H1 (cell line): ENCODE measurements at places on chromosomes 4 and X. TPM values are rescaled to one million over a fixed set of nuclear protein-coding genes. Genes with fewer than 3 reads are reported as not detected.

Gene ANAPC10
- total RNA-seq, result 21.6 and 23.3 TPM in 2 replicates

Gene GPR82
- not detected in 2 replicates for total RNA-seq

Gene TBC1D8B
- total RNA-seq, result 7.8 and 8.4 TPM in 2 replicates

Gene OTC
- not detected in 2 replicates for total RNA-seq

Gene MTTP
- 0.26 and 0.50 TPM in 2 replicates for total RNA-seq

DNA sequence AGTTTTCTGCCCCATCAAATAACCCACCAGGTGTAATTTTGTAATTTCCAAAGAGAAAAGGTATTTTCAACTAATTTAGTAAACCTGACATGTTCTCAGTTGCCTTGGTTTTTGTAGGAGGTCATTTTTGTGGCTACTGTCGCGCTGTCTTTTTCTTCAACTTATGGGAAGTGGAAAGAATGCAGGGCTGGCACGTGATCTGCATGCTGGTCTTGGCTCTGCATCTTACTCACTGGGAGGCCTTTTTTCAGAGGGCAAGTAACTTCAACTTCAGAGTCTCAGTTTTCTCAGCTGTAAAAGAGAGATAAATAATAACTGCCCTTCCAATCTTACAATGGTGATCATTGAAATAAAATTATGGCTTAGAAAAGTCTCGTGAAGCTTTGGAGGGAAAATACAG, 109.9 kb upstream of the SMIM10 start:
- H3K4me3 ChIP-seq, result no peak overlapping the region
- DNase-seq, result no peak
- no peaks in the 10 kb centered on the region for H3K36me3 ChIP-seq

DNA sequence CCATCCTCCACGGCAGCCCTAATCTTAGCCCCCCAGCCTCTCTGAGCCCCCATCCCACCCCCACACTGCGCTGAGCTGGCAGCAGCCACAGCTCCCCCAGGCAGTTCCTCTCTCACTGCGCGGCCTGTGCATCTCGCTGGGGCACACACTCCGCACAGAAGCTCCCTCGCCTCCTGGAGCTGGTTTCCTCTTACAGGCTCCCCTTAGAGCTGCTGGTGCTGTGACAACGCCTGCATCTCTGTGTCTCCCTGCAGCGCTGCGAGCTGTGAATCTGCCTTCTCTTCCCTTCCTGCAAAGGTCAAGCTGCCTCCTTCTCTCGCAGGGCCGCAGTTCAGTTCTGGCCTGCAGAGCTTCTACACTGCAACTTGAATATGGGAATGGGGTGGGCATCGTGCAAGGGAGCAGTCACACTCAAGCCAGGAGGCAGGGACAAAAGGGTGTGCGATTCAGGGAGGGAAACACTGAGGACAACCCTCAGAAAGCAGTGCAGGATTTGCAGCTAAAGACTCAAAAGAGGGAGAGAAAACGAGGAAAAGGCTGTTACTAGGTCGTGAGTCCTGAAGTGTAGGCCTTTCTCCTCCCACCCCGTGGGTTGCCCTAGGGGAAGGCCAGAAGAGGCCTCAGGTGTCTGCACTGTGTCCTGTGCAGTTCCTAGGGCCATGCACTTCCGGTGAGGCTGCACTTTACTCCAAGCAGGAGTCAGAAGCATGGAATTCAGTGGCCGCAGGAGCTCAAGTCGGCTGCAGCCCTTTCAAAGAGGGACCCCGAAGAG, 87.0 kb downstream of the BCOR start:
- H3K4me3 ChIP-seq, result no peak overlapping the region
- H3K27ac ChIP-seq, result no peak overlapping the region
- H3K4me1 ChIP-seq, result peaks cover 6% of the 10 kb centered on the region

DNA sequence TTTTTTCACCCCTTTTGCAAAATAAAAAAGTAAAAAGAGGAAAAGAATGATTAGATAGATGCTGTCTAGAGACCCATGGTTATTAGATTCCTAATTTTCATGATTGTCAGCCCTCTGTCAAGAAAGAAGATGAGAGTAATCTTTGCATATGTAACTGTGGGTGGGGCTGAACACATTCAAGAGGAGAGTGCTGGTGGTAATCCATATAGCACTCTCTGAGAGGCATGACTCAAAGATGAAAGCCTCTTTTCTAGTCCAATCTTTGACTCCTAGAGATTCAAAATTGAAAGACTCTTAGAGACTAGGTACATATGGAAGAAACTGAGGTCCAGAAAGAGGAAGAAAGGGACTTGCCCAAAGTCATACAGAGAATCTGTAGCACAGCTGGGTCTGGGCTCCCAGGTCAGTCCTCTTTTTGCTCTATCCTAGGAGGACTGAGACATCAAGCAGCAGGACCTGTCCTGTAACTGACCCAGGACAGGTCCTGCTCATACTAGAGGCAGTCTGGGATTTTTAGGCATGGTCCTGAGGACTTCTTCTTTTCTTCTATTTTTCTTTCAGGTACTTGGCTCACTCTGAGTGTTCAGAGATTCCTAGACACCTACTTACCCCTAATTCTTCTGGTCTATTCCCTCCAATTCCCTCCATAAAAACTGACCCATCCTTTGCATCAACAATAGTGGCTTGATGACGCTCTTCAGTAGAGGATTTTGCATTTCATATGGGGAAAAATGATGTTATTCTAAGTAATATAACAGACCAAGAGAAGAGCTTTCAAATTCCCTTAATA, 23.8 kb downstream of the VSIG4 start:
- DNase-seq, result no peak
- H3K4me3 ChIP-seq, result no peak overlapping the region
- H3K27ac ChIP-seq, result no peak overlapping the region
- no peaks in the 10 kb centered on the region for H3K27me3 ChIP-seq

GRCh38 chr4:42720533-42720932, 63.6 kb upstream of the ATP8A1 start:
- H3K4me1 ChIP-seq, result no peaks in the 10 kb centered on the region
- no peaks in the 10 kb centered on the region for H3K36me3 ChIP-seq
- no peak overlapping the region for H3K27ac ChIP-seq
- DNase-seq, result no peak

- H3K36me3 ChIP-seq, result no peaks in the 10 kb centered on the region
- no peak for DNase-seq
- H3K27ac ChIP-seq, result no peak overlapping the region
These were observed 13.4 kb upstream of the CHRNA9 start for GRCh38 chr4:40321574-40322275.

GRCh38 chr4:81786766-81787165, 315.1 kb upstream of the RASGEF1B start:
- no peak overlapping the region for H3K4me3 ChIP-seq
- H3K4me1 ChIP-seq, result no peaks in the 10 kb centered on the region
- no peaks in the 10 kb centered on the region for H3K27me3 ChIP-seq
- no peak overlapping the region for H3K27ac ChIP-seq

- H3K4me1 ChIP-seq, result no peaks in the 10 kb centered on the region
- no peak for DNase-seq
- no peak overlapping the region for H3K4me3 ChIP-seq
- no peaks in the 10 kb centered on the region for H3K36me3 ChIP-seq
- no peaks in the 10 kb centered on the region for H3K27me3 ChIP-seq
These were observed 46.9 kb upstream of the PABPC1L2A start for GRCh38 chrX:73126240-73126639.

- no peaks in the 10 kb centered on the region for H3K4me1 ChIP-seq
- no peak overlapping the region for H3K27ac ChIP-seq
- no peaks in the 10 kb centered on the region for H3K36me3 ChIP-seq
- no peak overlapping the region for H3K4me3 ChIP-seq
- no peaks in the 10 kb centered on the region for H3K27me3 ChIP-seq
These were observed 372.2 kb downstream of the ADAM29 start for GRCh38 chr4:175290401-175290800.

DNA sequence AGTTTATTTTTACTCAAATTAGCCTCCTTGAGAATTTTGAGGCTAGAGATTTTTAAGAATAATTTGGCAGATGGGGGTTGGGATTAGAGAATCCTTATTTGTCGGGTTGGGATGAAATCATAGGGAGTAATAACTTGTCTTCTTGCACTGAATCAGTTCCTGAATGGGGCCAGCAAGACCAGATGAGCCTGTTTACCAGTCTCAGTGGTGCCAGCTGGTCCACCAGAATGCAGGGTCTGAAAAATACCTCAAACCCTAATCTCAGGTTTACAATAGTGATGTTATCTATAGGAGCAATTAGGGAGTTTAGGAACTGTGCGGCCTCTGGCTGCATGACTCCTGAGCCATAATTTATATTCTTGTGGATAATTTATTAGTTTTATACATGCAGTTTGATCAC, 705.9 kb upstream of the AGA start:
- no peaks in the 10 kb centered on the region for H3K4me1 ChIP-seq
- H3K27ac ChIP-seq, result no peak overlapping the region
- H3K4me3 ChIP-seq, result no peak overlapping the region
- DNase-seq, result no peak
- H3K27me3 ChIP-seq, result no peaks in the 10 kb centered on the region

GRCh38 chr4:168605411-168605810, 108.6 kb downstream of the PALLD start:
- H3K27ac ChIP-seq, result no peak overlapping the region
- no peak for DNase-seq
- H3K36me3 ChIP-seq, result no peaks in the 10 kb centered on the region
- no peaks in the 10 kb centered on the region for H3K27me3 ChIP-seq
- H3K4me3 ChIP-seq, result no peak overlapping the region
- no peaks in the 10 kb centered on the region for H3K4me1 ChIP-seq
